Astrocyte (in vitro differentiated cells and primary cell): ENCODE measurements at places on chromosomes 16 and 17. TPM values are rescaled to one million over a fixed set of nuclear protein-coding genes. Genes with fewer than 3 reads are reported as not detected.

DNA sequence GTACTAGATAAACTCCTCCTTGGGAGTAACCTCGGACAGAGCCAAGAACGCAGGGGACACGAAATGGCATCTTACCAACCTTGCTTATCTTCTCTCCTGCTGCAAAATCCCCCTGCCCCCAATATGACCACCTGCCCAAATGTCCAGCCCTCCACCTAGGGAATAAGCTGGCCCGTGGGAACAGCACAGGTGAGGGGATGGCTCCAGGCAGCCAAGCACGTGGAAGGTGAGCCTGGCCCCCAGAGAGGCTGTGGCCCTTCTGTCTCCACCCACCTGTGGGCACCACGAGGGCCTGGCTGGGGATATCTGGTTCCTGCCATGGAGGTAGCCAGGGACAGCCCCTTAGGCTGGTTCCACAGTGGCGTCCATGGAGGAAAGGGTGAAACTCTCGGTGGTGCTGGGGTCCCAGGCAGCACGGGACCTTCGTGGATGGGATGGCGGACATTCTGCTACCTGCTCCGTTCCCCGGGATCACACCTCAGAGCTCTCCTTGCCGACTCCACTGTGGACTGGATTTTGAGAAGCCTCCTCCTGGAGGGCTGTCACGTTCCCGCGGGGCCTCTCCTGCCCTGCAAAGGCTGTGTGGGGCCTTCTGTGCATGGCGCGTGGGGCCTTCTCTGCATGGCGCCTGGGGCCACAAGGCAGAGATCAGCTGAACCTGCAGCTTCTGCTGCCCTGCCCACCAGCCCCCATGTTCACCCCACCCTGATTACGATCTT is 388.5 kb upstream of the TNRC6C start:
- H3K4me3 ChIP-seq: no peak overlapping the region
- H3K4me1 ChIP-seq: peaks cover 8% of the 10 kb centered on the region
- H3K36me3 ChIP-seq: no peaks in the 10 kb centered on the region
- peaks cover 36% of the 10 kb centered on the region for H3K27me3 ChIP-seq
- no peak for DNase-seq

DNA sequence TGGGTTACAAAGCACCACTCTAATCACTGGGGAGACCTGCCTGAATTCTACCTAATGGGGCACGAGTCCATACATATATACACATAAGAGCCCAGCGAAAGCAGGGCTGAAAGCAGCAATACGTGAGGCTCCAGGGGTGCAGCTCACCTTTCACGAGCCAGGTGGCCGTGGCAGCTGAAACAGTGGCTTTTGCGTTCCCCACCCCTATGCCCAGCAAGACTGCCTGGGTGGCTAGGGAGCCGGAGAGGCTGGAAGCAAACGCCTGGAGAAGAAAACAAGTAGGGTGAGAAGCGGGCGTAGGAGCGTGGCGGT is 618 bp downstream of the RUSF1 start:
- DNase-seq: no peak
- H3K27me3 ChIP-seq: no peaks in the 10 kb centered on the region
- no peaks in the 10 kb centered on the region for H3K36me3 ChIP-seq
- H3K4me1 ChIP-seq: peaks cover 3% of the 10 kb centered on the region
- peak overlapping the region; percentile 90 for H3K4me3 ChIP-seq

DNA sequence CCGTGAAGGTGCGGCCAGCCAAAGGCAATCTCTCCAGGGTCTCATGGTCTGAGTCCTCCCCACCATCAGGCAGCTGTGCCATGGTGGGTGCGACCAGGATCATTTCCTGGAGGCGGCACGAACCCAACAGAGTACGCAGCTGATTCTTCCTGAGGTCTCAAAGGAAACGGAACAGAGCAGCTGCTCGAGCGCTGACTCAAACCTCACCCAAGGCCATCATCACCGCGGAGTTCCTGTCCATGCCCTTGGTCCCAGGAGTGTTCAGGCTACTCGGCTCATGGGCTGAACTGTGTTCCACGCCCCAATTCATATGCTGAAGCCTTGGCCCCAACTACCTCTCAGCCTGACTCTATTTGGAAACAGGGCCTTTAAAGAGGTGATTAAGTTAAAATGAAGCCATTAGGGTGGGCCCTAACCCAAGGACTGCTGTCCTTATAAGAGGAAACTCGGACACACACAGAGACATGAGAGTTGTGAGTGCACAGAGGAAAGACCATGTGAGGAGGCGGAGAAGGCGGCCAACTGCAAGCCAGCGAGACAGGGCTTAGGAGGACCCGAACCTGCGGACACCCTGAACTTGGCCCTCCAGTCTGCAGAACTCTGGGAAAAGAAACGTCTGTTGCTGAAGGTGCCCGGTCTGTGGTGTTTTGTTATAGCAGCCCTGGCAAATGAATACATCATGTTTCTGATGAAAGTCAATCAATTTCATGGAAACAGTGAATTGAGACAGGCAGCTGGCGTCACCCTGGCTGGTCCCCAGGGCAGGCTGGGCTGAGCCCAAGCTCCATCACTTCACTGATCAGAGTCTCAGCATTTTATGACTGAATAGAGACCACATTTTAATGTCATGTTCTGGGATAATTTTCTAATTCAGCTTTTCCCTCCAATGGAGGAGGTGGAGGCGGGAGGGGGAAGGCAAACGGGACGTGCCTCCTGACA is 13.7 kb downstream of the MXRA7 start:
- no peaks in the 10 kb centered on the region for H3K27me3 ChIP-seq
- H3K4me1 ChIP-seq: peaks cover 48% of the 10 kb centered on the region
- no peaks in the 10 kb centered on the region for H3K36me3 ChIP-seq
- peak overlapping the region; percentile 65 for H3K27ac ChIP-seq
- DNase-seq: peak; percentile 60

DNA sequence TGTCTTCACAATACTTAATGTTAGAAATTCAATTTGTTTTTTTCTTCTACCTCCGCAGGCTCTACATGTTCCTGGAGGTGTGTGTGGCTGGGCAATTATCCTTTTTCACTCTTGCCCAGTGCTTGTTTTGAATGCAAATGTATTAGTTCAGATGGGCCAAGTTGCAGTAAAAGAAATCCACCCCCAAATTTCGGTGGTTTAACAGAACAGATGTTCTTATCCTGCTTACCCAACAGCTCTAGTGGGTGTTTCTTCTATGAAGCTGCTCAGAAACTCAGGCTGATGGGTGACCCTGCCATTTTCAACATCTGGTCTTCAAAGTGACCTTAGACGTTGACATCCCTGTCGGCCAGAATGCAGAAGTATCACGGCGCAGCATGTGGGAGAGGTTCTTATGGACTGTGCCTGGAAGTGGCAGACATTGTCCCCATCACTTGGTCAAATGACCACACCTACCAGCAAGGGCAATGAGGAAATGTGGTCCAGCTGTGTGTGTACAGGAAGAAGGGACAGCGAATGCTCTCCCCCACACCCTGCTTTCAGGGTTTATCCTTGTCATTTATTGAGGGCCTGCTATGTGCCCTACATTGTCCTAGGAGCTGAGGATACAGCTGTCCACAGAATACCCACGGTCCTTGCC is 157.3 kb downstream of the CDH13 start:
- H3K4me3 ChIP-seq: no peak overlapping the region
- DNase-seq: no peak
- no peak overlapping the region for H3K27ac ChIP-seq
- no peaks in the 10 kb centered on the region for H3K27me3 ChIP-seq

DNA sequence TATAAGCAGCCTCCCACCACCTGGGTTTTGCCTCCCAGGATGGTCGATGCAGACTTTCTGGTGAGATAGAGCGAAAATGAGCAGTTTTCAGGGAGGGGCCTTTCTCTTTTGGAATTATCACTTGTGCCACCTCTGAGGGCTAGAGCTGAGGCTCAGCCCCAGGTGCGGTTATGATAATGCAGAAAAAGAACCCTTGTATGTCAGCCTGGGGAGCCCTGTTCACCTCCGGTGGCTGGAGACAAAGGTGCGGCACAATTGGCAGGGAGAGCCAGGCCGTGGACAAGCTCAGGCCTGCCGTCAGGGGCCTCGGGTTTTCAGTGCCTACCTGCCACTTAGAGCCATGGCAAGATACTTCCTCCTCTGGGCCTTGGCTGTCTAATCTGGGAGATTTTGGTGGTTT is 4.4 kb downstream of the SCPEP1 start:
- H3K27ac ChIP-seq: no peak overlapping the region
- H3K4me3 ChIP-seq: no peak overlapping the region
- peaks cover 8% of the 10 kb centered on the region for H3K4me1 ChIP-seq
- no peaks in the 10 kb centered on the region for H3K27me3 ChIP-seq

GRCh38 chr17:41490000-41490990 is 585 bp upstream of the KRT36 start:
- H3K36me3 ChIP-seq: no peaks in the 10 kb centered on the region
- DNase-seq: no peak
- peaks cover 3% of the 10 kb centered on the region for H3K27me3 ChIP-seq
- peaks cover 14% of the 10 kb centered on the region for H3K4me1 ChIP-seq

GRCh38 chr17:4204190-4204589 is 59.6 kb downstream of the ANKFY1 start:
- no peak overlapping the region for H3K4me3 ChIP-seq
- H3K36me3 ChIP-seq: peaks cover 19% of the 10 kb centered on the region
- peaks cover 20% of the 10 kb centered on the region for H3K4me1 ChIP-seq
- peak; percentile 62 for DNase-seq
- H3K27me3 ChIP-seq: no peaks in the 10 kb centered on the region

- H3K27ac ChIP-seq: no peak overlapping the region
- peaks cover 4% of the 10 kb centered on the region for H3K27me3 ChIP-seq
- H3K4me3 ChIP-seq: no peak overlapping the region
- DNase-seq: no peak
These were observed 195.3 kb upstream of the RPL38 start for GRCh38 chr17:74008196-74008595.

HBA1 gene
- total RNA-seq: 1.6 TPM in 1 of 2 replicates, not detected in the other

CSH1 gene
- total RNA-seq: 8.9 and 15.5 TPM in 2 replicates

SLC43A2 gene
- total RNA-seq: 17.9 and 18.0 TPM in 2 replicates

ITGAD gene
- total RNA-seq: not detected in 2 replicates

FGF11 gene
- total RNA-seq: 22.4 and 30.7 TPM in 2 replicates

TMEM132E gene
- total RNA-seq: 0.18 and 0.26 TPM in 2 replicates
